ENCODE measurements at places on chromosomes 2 and 18. TPM values are rescaled to one million over a fixed set of nuclear protein-coding genes. Genes with fewer than 3 reads are reported as not detected.

DNA sequence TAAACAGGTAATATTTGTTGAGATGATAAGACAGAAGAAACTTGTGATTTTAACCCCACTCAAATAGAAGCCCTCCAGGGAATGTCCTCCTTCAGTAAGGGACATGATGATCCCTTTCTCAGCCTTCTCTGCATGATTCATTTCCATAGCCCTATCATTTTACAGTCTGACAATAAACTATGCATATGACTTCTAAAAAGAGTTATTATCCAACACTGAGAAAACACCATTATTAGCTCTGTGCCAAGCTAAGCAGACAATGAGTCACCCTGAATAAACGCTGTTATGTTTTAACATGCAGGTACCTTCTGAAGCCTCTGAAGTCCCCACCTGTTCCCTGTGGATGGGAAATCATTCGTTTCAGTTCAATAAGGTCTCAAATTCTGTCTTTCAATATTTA, 54.7 kb downstream of the DTNB start:
- H3K4me1 ChIP-seq = no peaks in the 10 kb centered on the region
- no peak overlapping the region for H3K27ac ChIP-seq
- H3K27me3 ChIP-seq = no peaks in the 10 kb centered on the region
- H3K36me3 ChIP-seq = peaks cover 7% of the 10 kb centered on the region

GCG gene
- total RNA-seq = not detected

- no peak for DNase-seq
- H3K27ac ChIP-seq = no peak overlapping the region
- no peaks in the 10 kb centered on the region for H3K4me1 ChIP-seq
- no peaks in the 10 kb centered on the region for H3K27me3 ChIP-seq
These were observed 1354.9 kb upstream of the TMEFF2 start for GRCh38 chr2:193549661-193550060.

TGFA gene
- total RNA-seq = 8.2 TPM

GRCh38 chr2:24511894-24512293, 20.8 kb downstream of the NCOA1 start:
- H3K27ac ChIP-seq = no peak overlapping the region
- H3K4me1 ChIP-seq = peaks cover 39% of the 10 kb centered on the region
- no peak overlapping the region for H3K4me3 ChIP-seq

DNA sequence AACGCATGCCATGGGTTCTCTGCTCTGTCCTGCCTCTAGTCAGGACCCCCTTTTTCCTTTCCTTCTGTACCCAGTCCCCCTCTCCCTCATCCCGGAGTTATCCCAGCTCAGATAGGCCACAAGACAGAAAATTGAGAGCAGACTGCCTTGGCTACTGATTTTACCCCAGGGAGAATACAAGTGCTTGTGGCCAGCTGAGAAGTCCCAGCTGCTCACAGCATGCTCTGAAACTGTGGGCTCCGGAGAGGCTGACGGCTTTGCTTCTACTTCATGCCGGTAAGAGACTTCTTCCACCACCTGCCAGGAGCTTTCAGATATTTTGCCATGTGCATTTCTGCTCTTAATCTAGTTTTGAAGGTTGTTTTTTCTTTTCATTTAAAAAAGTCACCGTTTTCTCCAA, 20.0 kb upstream of the SIX2 start:
- DNase-seq = no peak
- H3K4me1 ChIP-seq = no peaks in the 10 kb centered on the region
- no peaks in the 10 kb centered on the region for H3K36me3 ChIP-seq
- no peak overlapping the region for H3K27ac ChIP-seq
- H3K4me3 ChIP-seq = no peak overlapping the region
- H3K27me3 ChIP-seq = no peaks in the 10 kb centered on the region

TRIM54 gene
- not detected for total RNA-seq

NDC80 gene
- 1.1 TPM for total RNA-seq

Data from lower lobe of right lung (tissue), 2 donors.